ENCODE measurements at places on chromosomes 12 and 14. TPM values are rescaled to one million over a fixed set of nuclear protein-coding genes. Genes with fewer than 3 reads are reported as not detected.

DNA sequence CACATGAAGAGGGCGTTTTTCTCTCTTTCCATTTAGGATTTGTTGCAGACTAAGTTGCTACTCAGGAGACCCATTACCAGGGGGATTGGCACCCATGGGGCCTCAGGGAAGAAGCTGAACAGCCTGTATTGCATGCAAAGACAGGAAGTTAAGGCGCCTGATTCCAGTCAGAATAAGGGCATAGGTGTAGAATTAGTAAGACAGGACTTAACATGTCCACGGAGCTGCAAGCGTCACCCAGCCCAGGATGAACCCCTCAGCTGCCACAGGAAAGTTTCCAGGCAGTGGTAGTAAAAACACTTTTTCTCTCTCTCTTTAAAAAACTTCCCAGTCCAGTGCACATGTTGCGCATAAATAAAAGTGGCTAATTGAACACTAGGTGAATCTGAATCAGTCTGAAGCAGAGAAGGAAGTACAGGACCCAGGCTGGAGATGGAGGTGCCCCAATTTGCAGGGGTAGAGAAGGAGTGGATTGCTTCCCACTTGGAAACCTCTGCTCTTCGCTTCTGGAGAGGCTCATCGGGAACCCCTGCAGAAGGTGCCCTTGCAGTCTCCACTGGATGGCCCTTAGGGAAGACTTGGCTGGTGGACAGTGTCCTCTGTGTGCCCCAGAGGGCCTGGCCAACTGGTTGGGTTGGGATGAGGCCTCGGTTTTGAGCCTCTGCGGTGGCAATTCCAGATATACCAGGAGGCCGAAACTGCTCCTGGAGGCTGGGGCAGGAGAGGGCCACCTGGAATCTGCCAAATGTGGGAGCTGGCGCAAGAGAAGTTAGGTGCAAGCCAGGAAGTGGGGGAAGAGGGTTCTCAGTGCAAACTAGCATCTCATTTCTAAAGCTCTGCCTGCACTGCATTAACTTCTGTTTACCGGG is 10.7 kb upstream of the TBX3 start:
- DNase-seq: no peak

GRCh38 chr12:6172086-6172485 is 28.1 kb upstream of the CD9 start:
- no peak for DNase-seq

DNA sequence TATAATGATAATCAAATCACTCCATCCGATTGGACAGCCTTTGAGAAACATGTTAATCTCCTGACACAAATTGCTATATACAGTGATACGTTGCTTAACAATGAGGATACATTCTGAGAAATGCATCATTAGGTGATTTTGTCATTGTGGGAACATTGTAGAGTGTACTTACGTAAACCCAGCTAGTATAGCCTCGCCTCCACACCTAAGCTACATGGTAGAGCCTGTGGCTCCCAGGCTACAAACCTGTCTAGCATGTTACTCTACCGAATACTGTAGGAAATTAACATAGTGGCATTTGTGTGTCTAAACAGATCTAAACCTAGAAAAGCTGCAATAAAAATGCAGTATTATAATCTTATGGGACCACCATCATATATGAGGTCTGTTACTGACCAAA is 128.6 kb upstream of the PWP1 start:
- DNase-seq: no peak

DNA sequence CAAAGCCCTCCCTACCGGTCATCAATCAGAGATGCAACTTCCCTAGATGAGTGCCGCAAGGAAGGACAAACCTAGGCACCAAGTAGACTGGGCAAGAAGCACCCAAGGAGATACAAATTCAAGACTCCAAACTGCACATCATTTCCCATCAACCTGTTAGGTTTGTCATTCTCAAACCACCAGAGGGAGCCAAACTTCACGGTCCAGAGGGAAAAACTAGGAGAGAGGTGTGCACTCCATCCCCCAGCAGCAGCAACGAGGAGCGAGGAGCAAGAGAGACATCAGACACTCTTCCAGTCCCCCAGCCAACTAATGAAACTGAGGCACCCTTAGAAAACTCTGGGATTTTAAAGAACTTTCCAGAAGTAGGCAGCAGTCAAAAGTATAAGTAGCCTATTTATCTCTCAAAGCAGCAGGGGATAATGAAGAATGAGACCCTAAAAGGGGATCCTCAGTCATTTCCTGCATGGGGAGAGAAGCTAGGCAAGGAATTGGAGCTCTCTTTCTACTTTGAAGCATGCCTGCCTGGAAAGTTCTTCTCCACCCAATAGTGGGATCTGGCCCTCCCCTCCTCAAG is 37.0 kb upstream of the NT5DC3 start:
- peak; percentile 76 for DNase-seq

GRCh38 chr12:112370868-112371510 is 11.2 kb downstream of the HECTD4 start:
- DNase-seq: no peak

DNA sequence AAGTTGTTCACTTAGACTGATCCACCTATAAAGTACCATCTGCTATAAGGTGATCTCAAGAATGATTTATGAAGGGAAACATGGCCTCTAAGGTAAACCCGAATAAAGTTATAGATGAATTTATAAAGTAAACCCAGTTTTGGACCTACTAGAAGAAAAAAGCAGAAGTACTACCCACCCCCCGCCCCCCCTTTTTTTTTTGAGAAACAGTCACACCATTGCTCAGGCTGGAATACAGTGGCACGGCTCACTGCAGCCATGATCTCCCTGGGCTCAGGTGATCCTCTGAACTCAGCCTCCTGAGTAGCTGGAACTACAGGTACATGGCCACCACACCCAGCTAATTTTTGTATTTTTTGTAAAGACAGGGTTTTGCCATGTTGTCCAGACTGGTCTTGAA is 3.9 kb downstream of the ENTPD5 start:
- no peak for DNase-seq

GRCh38 chr12:6957741-6958608 is 6.8 kb downstream of the PTPN6 start:
- DNase-seq: no peak

DNA sequence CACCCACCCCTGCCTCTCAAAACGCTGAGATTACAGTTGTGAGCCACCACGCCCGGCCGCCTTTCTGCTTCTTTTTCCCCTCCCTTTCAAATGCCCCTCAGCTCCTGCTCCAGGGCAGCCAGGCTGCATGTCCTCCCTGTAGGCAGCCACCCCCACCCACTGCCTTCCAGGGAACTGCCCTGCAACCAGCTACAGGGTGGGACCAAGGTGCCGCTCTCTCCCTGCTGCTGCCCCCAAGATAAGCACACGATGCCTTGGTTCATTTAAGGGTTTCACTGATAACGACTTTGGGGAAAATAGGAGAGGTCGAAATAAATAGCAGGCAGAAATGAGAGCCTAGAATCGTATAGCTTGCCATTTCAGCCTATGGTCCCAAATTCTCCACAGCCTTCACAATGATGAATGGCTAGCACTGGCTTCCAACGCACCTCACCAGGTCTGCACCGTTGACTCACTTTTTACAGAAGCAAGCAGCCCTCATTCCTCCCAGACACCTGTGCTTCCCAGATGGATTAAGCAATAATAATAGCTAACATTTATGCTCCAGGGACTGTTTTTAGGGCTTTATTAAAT is 40.7 kb downstream of the ATG14 start:
- DNase-seq: no peak

DNA sequence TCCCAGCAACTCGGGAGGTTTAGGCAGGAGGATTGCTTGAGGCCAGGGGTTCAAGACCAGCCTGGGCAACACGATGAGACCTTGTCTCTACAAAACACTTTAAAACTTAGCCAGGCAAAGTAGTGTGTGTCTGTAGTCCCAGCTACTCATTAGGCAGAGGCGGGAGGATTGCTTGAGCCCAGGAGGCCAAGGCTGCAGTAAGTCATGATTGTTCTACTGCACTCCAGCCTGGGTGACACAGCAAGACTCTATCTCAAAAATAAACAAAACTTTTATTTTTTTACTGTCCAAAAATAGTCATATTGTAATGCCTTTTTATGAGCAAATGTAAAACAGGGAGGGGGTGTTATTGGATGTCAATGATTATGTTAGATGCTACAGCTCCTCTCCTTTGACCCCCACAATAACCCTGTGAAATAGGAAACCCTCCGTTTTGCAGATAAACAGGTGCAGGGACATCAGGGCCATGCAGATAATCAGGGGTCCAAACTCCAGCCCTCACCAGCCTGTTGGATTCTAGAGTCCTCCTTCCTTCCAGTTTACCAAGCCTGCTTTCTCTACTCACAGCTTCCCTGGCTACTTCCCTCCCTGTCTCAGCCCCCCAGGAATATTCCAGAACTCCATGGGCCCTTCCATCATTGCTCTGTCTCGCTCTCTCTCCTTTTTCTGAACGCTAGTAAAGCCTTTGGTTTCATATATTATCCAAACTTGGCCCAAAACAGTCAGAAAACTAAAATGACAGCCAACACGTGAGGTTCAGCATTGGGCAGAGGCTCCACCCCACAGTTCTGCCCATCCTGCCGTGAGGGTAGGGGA is 5.9 kb upstream of the FBLN5 start:
- DNase-seq: no peak

DNA sequence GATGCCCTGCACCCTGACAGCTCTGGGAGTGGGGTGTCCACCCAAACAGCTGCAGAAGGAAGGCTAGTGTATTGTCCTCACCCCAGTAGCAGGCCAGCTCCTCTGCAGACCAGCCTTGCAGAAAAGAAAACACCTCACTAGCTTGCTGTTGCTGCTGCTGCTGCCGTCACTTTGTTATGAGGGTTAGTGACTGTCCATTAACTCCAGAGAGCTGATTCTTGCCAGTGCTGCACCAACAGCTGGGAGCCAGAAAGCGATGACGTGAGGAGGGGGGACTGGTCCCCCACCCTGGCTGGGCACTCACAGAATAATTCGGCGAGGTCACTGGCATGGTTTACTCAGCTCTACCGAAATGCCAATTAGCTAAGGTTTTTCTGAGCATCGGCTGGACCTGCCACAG is 2.8 kb downstream of the SYNDIG1L start:
- no peak for DNase-seq

DNA sequence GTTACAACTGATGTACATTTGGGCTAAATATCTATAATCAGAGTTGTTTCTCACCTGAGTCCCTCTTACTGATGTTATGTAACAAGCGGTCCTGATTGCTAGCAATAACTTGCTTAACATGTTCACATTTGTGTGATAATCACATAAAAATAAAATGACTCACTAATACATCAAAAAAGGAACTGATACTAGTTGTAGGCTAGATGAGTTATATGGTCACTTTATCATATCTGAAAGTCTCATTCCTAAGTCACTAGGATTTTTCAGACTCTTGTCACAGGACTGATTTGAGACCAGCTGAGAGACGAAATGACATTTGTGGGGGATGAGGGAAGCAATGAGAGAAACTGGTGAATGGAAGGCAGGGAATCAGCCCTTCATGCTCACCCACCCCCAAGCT is 34.3 kb downstream of the NKX2-1 start:
- no peak for DNase-seq

GRCh38 chr14:74954947-74955228 is 509 bp downstream of the PGF start:
- no peak for DNase-seq

- DNase-seq: no peak
Measured at GRCh38 chr14:101028971-101029667, 125.6 kb upstream of the RTL1 start.

DNA sequence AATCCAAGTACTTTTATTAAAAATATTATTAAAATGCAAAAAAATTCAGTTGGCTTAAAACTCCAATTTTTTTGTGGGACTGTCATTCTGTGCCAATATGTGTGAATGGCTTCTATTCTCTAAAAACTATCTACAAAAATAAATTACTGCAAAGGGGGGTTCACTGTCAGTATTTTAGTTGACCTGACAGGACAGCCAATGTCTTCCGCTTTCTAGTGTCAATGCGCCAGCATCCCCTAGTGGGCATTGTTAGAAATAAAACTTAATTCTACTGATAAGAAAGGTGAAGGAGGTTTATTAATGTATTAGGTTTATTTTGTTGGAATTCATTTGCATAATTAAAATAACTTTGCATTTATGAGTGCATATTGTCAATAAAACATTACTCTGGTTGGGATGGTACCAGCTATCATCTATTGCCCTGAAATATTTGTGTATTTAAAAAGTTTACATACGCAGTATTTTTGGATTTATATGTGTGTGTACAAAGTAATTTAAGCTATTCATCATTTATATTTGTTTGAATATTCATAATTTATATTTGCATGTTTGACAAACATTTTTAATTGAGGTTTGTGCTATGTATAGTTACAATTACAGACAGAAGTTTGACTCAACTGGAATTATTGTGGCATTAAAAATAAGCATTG is 527.2 kb downstream of the FLRT2 start:
- peak; percentile 22 for DNase-seq

- DNase-seq: no peak
Measured at GRCh38 chr12:113769305-113769704, 196.8 kb downstream of the RBM19 start.

DNA sequence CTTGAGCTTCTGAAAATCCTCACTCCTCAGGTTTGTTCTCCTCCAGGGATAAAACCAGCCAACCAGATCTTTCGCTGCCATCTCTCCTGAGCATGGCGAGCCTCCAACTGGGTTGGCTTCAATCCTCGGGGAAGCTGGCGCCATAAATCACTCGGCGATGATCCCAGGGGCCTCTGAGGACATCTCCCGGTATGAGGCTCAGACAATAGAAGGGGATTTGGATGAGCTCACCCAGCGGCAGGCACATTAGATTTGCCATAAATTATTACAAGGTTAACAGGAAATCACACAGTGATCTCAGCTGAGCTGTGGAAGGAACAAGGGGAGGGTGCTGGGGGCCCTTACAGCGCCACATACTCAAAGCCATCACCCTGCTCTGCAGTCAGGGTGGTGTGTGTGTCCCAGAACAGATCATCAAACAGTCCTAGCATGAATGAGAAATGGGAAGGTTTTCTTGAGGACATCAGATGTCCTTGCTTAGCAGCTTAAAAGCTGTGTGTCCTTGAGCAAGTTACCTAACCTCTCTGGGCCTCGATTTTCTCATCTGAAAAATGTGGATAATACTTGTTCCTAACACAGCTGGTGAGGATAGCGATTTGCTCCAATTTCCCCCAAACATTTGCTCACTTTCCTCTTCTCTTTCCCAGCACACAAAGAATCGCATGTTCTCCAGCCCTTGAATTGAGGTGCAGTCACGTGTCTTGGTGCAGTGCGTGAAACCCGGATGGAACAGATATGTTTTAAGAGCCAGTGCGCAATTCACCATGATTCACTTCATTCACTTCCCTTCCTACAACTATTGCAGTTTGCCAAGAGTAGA is 142.8 kb downstream of the SCARB1 start:
- DNase-seq: no peak

GRCh38 chr14:76467711-76468155 is 91.8 kb downstream of the ESRRB start:
- no peak for DNase-seq

Gene RNU4-1
- total RNA-seq: 1,670 TPM

Gene PPP2R5E
- total RNA-seq: 48.8 TPM

Gene HOXC4
- 20.1 TPM for total RNA-seq

Gene TSPAN11
- total RNA-seq: not detected

Gene PZP
- not detected for total RNA-seq

Data from OCI-LY7 (cell line).